ENCODE measurements at places on chromosomes 6 and 20.
A peak's percentile ranks its signal among the peaks of the same experiment; 100 is the strongest.

- no peak for DNase-seq
These were observed 126.1 kb upstream of the RPS6KA2 start for GRCh38 chr6:166752928-166753721.

GRCh38 chr6:14824484-14825275 is 421.2 kb upstream of the JARID2 start:
- no peak for DNase-seq

DNA sequence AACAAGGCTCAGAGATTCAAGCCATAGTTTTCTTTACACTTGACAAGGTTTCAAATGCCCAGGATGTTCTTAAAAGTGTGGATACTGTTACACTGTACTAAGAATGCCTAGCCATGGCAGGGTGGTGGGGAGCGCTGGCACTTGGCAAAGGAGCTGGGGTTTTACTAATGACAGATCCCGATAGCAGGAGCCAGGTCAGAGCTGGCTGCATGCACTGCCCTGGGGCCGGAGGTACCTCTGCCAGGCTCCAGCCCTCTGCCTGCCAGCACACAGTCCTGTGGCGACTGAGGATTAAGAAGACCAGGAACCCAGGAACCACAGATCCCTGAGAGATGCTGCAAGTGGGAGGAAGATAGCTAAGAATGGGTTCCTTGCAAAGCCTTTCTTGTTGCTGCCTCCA is 260.3 kb downstream of the ALDH8A1 start:
- no peak for DNase-seq

DNA sequence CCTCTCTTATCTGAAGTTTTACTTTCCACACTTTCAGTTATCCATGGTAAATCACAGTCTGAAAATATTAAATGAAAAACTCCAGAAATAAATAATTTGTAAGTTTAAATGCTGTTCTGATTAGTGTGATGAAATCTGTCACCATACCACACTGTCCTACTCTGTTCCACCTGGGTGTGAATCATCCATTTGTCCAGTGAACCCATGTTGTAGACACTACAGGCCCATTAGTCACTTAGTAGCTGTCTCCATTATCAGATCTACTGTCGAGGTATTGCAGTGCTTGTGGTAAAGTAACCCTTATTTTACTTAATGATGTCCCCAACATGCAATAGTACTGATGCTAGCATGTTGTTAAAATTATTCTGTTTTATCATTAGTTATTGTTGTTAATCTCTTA is 29.2 kb upstream of the MMS22L start:
- DNase-seq = no peak

DNA sequence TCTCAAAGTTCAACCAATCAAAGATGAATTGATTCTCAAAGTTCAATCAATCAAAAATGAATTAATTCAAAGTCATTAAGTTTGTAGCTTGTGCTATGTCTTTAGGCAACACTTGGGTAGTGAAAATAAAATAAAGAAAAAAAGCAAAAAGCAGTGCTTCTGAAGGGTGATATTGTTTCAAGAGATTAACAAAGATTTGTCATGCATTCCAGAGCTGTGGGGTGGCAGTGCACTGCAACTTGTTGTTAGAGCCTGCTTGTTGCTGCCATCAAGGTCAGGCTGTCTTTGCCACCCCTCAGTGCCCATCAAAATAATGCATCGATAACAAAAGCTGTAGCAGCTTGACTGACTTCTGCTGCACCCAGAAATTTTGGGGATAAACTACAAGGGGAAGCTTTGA is 128.6 kb downstream of the RNF144B start:
- DNase-seq = no peak

DNA sequence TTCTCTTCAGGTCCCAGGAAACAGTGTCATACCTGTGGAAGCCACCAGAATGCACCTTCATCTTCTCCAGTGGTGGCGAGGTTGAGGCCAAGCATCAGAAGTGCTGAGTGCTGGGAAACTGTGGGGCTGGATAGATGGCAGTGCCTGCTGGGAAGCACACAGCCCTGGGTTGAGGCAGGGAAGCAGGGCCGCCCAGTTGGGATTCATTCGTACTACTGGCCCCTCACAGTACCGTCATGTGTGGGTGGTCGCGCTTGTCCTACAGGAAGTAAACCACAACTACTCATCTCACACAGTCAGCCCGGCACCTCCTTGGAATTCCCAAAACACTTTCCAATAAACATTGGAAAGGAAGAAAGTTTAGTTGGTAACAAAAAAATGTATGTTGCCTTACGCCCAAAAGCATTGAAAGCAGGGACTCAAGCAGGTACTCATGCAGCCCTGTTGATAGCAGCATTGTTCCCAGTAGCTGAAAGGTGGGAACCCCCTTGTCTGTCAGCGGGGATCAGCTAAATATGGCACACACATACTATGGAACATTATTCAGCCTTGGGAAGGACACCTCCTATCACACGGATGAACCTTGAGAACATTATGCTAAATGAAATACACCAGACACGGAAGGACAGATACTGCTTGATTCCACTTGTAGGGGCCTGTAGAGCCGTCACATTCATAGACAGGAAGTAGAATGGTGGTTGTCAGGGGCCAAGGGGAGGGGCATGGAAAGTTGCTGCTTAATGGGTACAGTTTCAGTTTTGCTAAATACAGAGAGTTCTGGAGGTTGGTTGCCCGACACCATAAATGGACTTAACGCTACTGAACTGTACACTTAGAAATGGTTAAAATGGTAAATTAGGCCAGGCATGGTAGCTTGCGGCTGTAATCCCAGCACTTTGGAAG is 162.7 kb downstream of the MTHFD1L start:
- no peak for DNase-seq

DNA sequence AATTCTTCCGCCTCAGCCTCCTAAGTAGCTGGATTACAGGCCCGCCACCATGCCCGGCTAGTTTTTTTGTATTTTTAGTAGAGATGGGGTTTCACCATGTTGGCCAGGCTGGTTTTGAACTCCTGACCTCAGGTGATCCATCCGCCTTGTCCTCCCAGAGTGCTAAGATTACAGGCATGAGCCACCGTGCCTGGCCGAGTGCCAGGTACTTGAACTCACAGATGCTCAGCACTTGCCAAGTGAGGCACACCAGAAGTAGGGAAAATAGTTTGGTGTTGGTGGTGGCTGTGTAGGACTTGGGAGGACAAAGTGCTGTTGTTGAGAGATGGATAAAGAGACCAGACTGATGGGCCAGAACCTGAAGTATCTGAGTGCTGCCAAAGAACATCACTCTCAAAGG is 40.0 kb upstream of the MBOAT1 start:
- DNase-seq = no peak

DNA sequence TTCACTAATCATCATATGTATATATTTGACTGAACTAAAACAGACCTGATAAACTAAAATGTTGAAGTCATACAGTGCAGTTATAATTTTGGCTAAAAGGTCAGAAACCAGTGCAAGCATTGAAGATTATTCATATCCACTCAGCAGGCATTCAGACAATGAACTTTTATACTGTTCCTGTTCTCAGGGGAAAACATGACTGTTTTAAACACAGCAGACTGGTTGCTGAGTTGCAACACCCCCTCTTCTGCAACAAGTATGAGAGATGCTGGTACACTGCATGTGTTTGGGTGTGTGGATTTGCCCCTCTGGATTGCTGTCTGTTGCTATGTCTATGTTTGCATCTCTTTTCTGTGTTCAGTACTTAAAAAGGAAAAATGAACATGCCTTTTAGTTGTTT is 206.8 kb downstream of the EYA4 start:
- no peak for DNase-seq

- DNase-seq = no peak
These were observed 16.2 kb downstream of the L3MBTL3 start for GRCh38 chr6:130034378-130035146.

DNA sequence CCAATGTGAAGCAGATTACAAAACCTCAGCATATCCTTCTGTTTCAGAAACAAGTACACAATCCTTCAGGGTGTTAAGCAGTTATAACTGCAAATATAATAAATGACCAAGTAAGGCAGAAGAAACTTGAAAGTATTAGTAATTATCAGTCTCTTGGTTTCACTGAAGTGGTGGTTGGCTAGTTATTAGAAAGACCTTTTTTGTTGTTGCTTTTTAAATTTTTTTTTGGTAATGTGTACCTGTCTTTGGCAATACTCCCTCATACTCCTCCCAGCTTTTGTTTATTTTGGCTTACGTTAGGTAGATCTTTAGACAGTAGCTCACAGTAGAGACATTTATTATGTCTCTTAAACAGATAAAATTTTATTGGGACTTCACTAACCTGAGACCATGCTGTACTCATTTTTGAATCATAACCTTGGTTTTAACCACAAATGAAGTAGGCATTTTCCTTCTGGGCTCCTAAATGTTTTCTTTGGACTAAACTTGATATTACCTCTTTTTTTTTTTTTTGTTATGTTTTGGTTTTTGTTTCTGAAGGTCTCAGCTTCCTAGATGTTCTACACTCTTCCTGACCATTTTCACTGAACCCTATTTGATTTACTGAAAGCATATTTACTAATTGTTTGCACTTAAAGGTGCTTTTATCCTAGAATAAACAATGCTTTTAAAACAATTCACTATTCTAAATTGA is 6.4 kb downstream of the CD2AP start:
- no peak for DNase-seq

DNA sequence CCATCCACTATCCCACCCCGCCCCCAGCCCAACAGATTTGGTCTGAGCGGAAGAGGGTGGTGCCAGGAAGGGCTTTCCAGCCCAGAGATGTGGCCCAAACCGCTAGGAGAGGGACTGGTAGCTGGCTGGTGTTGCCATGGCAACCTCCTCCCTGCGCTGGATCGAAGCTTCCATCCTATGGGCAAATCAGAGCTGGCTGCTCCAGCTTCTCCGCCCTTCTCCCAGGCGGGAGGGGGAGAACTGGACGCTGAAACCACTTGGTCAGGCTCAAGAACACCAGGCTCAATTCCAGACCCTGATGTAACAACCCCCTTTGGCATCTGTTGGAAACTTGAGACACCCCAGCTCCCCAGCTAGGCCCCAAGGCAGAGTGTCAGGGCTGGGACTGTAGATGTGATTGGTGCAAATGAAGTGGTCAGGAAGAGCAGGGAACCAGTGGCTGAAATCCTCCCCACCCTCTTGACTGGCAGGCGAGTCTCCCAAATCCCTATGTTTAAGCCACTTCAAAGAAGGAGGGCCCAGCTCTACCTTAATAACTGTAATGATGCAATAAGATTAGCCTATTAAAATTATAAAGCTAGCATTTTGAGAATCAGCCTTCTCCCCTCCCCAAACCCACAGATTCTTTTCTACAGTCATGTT is 4.2 kb downstream of the RIMS4 start:
- peak; percentile 42 for DNase-seq

GRCh38 chr20:13402171-13402760 is 181.2 kb downstream of the ISM1 start:
- no peak for DNase-seq

GRCh38 chr6:80335121-80335531 is 228.7 kb downstream of the BCKDHB start:
- no peak for DNase-seq

GRCh38 chr20:4441191-4441590 is 280.5 kb upstream of the PRND start:
- no peak for DNase-seq

GRCh38 chr6:163531122-163531521 is 116.6 kb downstream of the QKI start:
- DNase-seq = no peak

DNA sequence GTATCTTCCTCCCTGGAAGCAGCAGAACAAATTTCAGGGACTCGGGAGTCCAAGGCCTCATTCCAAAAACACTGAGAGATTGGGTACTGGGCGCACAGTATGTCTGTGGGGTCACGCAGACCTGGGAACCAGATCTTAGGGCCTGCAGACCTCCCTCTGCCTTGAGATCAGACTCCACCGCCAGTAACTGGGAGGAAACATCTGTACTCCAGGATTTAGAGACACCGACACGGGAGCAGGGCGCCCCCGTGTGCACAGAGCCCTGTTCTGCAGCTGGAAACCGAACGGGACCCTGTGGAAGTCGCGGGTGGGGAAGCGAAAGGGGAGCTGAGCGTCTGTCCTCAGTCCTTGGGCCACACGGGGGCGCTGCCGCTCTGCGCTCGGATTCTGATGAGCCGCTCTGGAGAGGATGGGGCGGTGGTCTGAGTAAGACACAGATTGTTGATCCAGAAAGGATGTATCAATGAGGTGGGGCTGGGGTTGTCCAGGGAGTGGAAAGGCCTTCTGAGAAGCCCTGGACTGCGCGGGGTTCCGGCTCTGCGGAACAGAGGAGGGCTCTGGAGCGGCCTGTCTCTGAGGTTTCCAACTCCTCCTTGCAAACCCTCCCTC is 35.7 kb upstream of the HLA-E start:
- DNase-seq = peak; percentile 84

GRCh38 chr6:5746053-5746758 is 260.5 kb downstream of the NRN1 start:
- DNase-seq = peak; percentile 11

DNA sequence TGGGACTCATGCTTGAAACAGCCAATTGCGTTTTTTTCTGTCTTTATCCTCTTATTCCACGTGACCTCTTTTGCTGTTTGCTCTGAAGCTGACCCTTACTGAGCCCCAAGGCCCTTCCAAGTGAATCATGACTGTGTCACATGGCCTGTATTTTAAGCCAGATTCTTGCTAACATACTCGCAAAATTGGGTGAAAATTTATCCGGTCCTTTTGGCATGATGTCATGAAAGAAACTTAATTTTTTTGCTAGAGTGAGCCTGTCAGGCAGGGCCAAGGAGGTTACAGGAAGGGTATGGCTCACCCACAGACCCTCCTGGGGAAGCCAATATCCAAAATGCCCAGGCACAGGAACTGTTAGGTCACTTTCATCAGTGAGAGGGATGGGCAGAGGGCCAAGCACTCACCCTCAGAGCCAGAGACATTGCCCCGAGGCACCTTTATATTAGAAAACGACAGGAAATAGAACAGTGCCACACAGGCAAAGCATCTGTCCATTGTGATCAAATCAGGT is 296.7 kb downstream of the CDH26 start:
- no peak for DNase-seq

GRCh38 chr6:150301846-150302519 is 66.8 kb upstream of the IYD start:
- no peak for DNase-seq

- no peak for DNase-seq
These were observed 215.2 kb downstream of the NFATC2 start for GRCh38 chr20:51327251-51327841.

DNA sequence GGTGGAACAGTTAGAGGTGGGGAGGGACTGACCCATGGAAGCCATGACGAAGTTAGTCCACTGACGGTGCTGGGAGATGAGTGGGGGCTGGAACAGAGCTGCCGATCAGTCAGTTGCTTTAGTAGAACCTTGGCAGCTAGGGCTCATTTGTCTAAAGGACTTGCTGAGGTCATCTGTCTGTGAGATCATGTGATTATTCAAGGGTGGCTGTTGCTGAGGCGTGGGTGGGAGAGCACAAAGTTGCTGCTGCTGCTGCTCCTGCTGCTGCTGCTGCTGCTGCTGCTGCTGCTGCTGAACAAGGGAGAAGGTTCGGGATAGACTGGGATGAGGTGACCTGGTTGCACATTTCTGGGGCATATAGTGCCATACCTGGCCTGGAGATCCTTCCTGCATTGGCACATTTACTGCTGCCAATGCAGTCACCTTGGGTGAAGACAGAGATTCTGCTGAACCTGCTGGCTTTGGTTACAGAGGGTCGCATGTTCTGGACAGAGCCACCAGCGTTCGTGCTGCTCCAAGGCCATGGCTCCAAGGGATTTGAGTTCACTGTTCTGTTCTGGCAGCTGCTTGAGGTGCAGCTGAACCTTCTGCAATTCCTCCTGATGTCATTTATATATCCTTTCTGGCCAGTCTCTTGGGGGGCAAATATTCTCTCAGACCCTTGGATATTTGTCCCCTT is 840.5 kb downstream of the HACE1 start:
- DNase-seq = no peak

- no peak for DNase-seq
These were observed 103.1 kb downstream of the DST start for GRCh38 chr6:56539527-56540105.

- no peak for DNase-seq
These were observed 98.8 kb downstream of the SASH1 start for GRCh38 chr6:148441454-148441911.
